MG63 (cell line): ENCODE measurements at places on chromosomes 5 and 9.
A peak's percentile ranks its signal among the peaks of the same experiment; 100 is the strongest.

- DNase-seq = no peak
Measured at GRCh38 chr5:134490925-134491271, 34.6 kb upstream of the JADE2 start.

- no peak for DNase-seq
Measured at GRCh38 chr5:141326088-141326854, 4.0 kb upstream of the PCDHGA1 start.

- no peak for DNase-seq
Measured at GRCh38 chr5:137305971-137306602, 193.0 kb downstream of the SPOCK1 start.

GRCh38 chr5:80676706-80677105, 21.9 kb upstream of the DHFR start:
- no peak for DNase-seq

GRCh38 chr9:101219030-101219429, 165.8 kb downstream of the BAAT start:
- DNase-seq = no peak

- DNase-seq = no peak
Measured at GRCh38 chr9:135410831-135411473, 68.6 kb upstream of the PPP1R26 start.

DNA sequence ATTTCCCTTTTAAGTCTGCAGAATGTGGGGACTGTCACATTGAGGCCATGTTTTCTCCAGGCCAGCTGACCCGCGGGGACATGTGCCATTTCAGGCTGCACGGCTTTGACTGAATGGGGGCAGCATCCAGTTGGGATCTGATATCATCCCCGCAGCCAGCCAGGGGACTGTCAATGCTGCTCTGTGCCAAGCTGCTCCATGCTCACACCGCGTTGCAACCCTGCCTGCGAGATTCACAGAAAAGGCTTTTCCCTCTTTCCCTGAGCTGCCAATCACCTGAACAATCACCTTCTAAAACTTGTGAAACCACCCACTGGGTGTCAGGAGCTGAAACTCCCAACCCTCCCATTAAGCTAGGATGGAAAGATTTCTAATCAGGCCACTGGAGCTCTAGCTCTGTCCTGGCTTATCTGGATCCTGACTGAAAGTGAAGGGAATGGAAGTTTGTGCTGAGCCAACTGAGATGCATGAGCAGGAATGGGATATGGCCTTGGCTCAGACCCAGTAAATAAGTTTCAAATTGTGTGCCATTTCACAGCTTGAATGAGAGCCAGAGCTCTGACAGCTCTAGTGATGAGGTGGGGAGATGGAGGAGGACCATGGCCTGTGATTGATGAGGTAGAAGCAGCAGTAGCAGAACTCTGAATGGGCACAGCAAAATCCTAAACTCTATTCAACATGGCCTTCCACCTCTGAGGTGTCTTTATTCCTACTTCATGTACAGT, 34.5 kb upstream of the ZNF366 start:
- DNase-seq = no peak

DNA sequence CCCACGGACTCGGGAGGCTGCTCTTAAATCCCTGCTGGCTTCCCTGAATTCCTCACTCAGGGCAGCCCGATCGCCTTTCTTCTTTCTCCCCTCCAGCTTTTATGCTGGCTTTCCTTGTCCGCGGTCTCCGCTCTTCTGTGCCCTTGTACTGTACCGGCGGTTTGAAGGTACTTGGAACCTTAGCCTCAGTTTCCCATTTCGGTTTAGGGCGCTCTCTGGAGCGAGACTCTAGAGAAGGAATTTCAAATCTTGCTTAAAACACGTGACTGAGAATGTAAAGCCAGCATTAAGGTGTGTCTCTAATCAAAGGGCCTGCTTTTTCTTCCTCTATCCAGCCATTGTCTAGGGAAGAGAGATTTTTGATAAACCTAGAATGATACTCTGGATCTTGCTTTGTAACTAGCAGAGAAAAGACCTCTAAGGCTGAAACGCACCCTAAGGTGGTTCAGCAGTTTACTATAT, 650 bp downstream of the GPR107 start:
- DNase-seq = no peak

DNA sequence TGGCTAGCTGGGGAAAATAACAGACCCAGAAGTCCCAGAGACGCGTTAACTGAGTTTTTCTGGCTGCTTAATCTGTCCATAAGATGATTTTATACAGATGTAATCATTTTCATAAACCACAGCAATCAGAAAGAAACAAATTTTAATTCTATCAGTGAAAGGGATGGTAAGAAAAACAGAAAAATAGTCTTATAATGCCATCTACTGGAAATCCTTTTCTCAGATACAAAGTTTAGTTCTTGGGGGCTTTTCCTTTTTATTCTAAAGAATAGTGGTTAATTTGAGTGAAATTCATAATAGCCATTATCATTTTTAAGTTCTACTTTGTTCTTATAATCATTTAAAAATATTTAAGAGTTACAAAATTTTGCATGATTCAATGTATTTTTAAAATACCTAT, 44.4 kb downstream of the DROSHA start:
- DNase-seq = no peak

DNA sequence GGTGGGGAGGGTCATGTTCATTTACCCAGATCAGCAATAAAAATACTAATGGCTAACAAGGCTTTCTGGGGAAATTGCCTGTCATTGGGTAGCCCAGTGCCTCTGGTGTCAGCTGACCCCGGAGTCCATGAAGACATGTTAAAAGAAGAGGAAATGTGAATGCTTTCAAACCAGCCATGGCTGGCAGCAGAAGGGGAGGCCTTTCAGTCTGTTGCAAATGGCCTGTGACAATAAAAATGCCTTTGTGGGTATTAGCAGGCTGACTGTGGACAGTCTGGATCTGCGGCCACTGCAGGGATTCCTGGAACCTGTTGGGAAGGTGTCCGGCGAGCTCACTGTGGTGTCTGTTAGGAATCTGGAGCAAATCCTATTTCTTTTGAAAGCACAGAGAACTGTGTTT, 7.5 kb downstream of the ABL1 start:
- DNase-seq = no peak

DNA sequence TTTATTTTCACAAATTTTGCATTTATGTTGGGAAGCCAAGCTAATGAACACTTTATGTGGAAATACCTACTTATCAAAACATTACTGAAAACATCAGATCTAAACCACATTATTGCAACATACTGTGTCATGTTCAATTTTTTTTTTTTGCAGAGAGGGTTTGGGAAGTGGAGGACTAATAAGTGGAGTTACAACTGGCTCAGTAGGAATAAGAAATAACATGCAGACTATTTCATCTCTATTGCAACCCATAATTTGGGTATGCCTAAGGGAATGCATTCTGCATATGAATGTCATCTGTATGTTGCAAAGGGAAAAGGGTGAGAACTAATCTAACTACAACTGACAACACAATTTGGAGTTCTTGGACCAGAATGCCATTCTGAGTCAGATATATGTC, 41.8 kb downstream of the APC start:
- no peak for DNase-seq

DNA sequence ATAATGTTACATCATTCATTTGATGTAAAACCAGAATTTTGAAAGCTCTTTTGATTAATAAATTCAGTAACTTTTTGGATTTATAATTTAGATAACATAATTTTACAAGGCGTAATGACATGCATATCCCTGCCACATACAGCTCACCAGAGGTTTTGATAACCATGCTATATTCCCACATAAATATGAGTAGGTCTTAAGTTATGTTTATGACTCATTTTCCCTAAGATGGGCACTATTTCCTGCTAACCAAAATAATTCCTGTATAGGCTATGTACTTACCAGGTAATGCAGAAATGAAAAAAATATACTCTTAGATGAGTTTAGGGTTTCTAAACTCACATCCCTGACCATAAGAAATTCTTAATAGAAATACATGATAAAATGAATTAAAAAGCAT, 93.9 kb upstream of the EDIL3 start:
- no peak for DNase-seq

GRCh38 chr5:39200081-39200480, 19.3 kb downstream of the FYB1 start:
- no peak for DNase-seq

- DNase-seq = peak; percentile 54
Measured at GRCh38 chr9:16744394-16744793, 126.1 kb downstream of the BNC2 start.

- peak; percentile 40 for DNase-seq
Measured at GRCh38 chr5:95808686-95809413, 13.7 kb downstream of the GLRX start.

DNA sequence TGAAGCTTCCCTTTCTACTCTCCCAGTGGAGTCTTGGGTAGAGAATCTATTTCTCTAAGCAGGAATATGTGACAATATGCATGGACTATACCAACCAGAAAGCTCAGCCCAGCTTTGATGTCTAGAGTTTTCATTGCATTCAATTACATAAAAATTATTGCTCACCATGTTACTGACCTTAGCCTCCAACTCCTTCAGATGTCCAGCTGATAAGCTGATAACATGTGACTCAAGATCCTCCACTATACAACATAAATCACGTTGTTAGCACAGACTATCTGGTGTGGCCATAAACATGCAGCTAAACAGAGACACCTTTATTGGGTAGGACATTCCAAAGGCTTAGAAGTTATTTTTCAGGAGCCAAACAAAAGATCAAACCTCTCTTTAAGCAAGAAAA, 1168.2 kb downstream of the CDH12 start:
- DNase-seq = no peak

GRCh38 chr9:128992995-128993394, 35.1 kb downstream of the SH3GLB2 start:
- DNase-seq = no peak

DNA sequence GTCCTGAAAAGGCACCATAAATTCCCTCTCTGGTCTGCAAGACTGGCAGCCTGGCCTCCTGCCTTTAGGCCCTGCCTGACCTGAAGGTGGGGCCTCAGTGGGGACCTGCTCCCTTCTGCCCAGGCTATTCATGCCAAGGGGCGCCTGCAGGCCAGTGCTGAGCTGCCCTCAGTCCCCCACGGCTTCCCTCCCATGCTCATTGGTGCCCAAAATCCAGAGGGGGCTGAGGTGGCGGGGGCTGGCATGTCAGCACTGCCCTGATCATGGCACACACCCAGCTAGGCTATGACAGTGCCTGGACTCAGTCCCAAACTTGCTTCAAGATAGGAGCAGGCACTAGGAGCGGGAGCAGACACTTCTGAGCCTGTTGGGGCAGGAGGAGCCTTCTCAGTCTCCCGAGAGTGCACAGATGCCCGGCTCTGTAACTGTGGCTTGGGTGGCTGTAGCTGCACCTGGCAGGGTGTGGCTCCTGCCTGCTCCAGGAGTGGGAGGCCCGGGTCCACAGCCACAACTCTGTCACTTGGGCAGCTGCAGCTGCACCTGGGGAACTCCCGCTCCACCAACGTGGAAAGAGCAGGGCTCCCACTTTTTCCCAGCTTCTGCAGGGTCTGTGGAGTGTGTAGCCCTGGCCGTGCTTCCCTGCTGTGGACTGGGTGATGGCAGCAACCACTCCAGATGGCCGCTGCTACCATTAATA, 49.0 kb downstream of the NDUFAF2 start:
- DNase-seq = no peak

DNA sequence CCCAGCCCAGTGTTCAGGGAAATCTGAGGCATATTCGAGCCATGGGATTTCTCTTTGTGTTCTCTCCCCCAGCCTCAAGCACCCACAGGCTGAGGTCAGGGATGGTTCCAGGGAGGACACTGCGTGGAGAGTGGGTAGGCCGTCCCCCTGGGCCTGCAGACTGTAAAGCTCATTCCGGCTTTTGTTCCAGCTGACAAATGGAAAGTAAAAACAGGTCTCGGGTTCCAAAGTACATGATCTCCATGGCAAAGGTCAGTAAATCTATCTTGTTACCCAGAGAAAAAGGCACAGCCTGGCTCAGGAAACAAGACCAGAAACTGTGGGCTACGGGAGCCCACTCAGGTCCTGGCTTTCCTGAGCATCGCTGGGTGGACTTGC, 116.2 kb downstream of the ROR2 start:
- no peak for DNase-seq

DNA sequence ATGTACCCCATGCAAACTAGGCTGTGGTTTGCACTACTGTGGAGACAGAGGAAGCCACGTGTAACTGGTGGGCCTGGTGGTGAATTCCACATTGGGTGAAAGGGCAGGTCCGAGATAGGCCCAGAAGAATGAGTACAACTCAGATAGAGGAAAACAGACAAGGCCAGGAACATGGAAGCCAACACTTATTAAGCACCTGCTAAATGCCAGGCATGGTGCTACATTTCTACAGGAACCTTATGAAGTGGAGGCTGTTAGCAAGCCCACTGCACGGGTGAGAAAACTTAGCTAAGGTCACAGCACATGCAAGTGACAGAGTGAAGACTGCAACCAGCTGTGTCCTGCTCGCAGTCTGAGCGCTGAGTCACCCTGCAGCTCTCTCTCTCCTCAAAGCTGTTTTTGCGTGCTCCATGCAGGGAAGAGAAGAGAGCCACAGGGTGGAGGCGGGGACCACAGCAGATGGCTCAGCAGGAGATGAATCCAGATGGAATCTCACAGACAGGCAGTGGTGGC, 65.5 kb upstream of the SPTLC1 start:
- peak; percentile 71 for DNase-seq

DNA sequence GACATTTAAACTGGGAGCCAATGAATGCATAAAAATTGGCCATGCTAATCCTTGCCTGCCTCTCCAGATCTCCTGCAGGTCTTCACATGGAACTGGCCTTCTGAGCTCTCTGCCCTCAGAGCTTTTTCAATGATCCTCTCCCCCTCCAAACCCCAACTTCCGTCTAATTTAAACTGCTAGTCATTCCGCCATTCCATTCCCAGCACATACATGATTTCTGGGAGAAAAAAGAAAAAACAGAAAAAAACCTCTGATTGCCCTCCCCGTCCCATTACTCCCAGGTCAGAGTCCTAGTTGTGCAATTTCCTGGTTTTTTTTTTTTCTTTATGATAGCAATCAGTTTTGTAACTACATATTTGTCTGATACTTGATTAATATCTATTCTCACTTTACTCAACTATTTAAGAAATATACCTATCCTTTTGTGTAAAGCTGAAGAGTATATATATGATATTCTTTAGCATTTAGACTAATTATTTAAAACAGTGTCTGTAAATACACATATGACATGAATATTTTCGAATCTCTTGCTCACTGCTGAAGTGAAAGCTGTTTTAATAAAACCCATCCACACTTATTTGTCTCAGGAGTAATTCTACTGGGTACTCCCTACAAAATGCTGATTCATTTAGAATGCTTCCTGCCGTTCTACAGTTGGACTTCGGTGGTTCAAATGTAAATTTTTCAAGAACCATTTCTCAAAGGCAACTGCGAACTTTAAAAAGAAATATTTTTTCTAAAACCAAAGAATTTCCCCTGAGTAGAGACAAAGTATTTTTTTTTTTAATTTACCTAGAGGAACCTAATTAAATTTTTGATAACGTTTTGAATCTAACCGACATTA, 1.6 kb downstream of the HINT1 start:
- DNase-seq = no peak

GRCh38 chr5:176405656-176406435, 10.5 kb downstream of the CLTB start:
- no peak for DNase-seq

GRCh38 chr9:110426052-110426709, 88.5 kb upstream of the TXNDC8 start:
- DNase-seq = no peak

GRCh38 chr5:1665803-1666202, 133.8 kb downstream of the MRPL36 start:
- DNase-seq = no peak
